Fibroblast of mammary gland (primary cell): ENCODE measurements at places on chromosomes 16 and 17.

GRCh38 chr17:35171834-35172233 is 22.4 kb downstream of the SLC35G3 start:
- peak; percentile 61 for DNase-seq

DNA sequence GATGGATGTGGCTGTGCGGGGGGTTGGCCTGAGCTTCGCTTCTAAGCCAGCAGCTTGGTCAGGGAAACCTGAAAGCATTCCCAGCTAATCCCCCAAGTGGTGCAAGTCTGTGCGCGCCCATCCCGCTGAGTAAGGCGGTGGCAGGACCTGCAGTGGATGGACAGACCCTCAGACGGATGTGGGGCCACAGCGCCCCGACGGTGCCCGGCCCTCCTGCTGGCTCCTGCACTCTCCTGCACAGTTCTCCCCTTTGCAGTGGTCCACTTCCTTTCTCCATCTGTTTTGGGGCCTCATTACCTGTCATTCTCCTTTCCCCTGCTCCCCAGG is 2.3 kb downstream of the ATP2A1 start:
- DNase-seq: no peak

GRCh38 chr16:88871349-88871702 is 4.9 kb upstream of the PABPN1L start:
- DNase-seq: no peak

- DNase-seq: no peak
Observed at GRCh38 chr17:7885367-7886226, 3.0 kb upstream of the CHD3 start.
